Natural killer cell treated with Interleukin-12 subunit alpha and Interleukin-12 subunit beta and Interleukin-15 and Interleukin-18, amount 100 ng/mL, for 72 hours (primary cell): ENCODE measurements at places on chromosomes 2 and 18. TPM values are rescaled to one million over a fixed set of nuclear protein-coding genes. Genes with fewer than 3 reads are reported as not detected.

The EMX1 gene
- total RNA-seq: not detected

The UCN gene
- total RNA-seq: 1.3 TPM

The CYP27C1 gene
- total RNA-seq: not detected

The INHBB gene
- not detected for total RNA-seq

The LONRF2 gene
- total RNA-seq: not detected

The FOXI3 gene
- total RNA-seq: not detected
